Dermis blood vessel endothelial cell (primary cell): ENCODE measurements at places on chromosomes 3 and 15.

DNA sequence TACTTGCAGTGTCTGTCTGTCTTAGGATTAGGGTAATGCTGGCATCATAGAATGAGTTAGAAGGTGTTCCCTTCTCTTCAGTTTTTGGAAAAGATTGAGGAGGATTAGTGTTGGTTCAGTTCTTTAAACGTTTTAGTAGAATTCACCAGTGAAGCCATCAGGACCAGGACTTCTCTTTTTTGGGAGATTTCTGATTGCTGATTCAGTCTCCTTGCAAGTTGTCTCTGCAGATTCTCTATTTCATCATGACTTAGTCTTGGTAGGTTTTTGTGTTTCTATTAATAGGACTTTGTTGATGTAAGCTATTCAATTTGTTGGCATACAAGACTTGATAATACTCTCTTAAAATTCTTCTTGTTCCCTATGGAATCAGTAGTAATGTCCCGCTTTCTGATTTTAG, 48.9 kb downstream of the STT3B start:
- DNase-seq: no peak

DNA sequence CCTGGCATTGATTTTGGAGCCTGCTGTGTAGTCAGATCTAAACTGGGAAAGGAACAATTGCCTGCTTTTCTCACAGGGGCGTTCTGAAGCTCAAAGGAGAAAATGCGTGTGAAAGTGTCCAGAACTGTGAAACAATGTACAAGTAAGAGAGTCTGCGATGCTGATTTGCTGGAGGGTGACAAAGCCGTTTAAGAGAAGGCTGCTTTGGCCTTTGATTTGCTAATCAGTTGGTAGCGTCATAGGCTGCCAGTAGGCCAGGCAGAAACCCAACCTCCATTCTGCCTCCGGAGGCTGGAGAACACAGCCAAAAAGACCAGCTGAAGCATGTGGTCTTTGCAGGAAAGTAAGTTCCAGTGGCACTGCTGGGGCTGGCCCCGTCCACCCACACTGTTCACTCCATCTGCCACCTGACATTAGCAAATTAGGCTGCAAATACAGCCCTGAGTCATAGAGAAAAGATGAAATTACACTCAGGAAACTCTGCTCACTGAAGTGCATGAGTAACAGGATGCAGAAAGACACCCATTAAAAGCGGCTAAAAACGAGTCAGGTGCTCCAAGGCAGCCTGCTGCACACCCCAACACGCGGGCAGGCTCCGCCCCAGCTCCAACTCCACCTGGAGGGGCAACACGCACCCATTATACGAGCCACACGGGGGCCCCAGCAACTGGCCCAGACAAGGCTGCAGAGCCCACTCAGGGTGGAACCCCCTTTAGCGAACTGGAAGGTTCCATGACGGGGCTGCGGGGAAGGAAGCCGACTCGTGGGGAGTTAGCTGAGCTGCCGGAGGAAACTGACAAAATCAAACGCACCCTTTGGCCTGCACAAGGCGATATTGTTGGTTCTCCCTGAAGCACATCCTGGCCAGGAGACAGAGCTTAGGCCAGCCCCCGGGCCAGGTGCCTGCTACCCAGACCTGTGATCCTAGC, 31.6 kb downstream of the ZDHHC19 start:
- DNase-seq: peak; percentile 75

- DNase-seq: no peak
These were observed 91.6 kb upstream of the KLHL25 start for GRCh38 chr15:85886309-85886811.

DNA sequence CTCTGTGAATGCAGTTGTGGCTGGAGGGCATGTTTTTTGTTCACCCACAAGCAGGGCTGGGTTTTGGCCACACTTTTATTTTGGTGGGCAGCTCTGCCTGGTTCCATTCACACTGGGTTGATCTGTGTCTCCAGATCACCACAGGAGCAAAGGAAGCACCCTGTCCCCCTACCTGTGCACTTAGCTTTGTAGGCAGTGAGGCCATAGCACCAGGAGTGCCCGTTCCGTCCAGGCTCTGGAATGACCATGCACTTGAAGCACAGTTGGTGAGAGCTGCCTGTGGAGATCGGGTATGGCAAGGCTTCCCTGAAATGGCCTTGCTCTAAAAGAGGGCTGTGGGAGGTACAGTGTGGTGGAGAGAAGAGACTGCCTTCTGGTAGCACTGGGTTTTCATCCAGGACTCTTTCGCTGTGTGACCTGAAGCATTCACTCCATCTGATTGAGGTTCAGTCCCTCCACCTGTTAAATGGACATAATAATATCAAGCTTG, 31.7 kb downstream of the MINAR1 start:
- DNase-seq: no peak

DNA sequence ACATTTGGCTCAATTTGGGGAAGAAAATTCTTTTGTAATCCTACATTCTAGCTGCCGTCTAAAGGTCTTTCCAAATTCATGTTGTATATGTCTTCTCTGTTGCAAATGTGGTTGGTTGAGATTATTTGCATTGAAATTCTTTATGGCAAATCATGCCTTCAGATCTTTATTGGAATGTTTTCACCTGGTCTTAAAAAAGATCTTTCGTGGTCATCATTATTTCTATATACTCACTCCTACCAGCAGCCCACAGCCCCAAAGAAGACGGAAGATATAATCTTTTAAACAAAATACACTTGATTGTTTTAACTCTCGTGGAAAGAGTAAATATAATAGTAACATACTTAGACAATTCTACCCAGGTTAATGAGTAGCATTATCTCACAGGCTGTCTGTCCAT, 41.5 kb upstream of the PPARG start:
- no peak for DNase-seq

DNA sequence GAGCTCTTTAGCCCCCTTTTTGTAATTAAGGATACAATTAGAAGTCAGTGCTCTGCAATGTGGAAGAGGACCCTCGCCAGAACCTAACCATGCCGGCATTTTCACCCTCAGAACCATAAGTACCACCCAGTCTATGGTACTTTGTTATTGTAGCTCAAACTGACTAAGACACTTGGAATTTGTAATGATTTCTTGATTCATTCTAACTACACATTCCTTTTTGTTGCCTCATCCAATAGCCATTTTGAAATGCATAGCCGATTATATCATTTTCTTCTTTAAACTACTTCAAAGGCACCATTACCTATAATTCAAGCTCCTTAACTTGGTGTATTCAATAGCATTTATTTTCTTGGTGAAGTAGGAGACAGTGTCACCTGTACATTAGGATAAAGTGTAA, 61.4 kb downstream of the GLB1 start:
- DNase-seq: peak; percentile 32

DNA sequence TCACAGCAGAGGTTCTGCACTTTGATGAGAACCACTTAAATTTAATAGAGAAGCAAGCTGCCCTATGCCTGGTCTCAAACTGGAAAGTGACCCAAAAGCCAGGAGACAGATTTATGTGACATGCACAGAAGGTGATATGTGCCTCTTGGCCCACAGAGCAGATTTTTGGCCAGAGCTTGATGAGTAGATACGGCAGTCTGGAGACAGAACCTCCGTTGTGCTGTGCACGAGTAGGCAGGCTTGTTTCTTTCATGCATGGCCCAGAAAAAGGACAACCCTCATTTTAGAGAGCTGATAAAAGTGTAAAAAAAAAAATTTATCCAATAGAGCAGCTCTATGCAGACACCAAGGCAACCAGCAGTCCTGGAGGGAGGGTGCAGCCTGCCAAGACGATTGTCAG, 423.1 kb downstream of the CNTN6 start:
- DNase-seq: no peak

- DNase-seq: peak; percentile 57
These were observed 3.8 kb upstream of the PLXND1 start for GRCh38 chr3:129610276-129610675.

DNA sequence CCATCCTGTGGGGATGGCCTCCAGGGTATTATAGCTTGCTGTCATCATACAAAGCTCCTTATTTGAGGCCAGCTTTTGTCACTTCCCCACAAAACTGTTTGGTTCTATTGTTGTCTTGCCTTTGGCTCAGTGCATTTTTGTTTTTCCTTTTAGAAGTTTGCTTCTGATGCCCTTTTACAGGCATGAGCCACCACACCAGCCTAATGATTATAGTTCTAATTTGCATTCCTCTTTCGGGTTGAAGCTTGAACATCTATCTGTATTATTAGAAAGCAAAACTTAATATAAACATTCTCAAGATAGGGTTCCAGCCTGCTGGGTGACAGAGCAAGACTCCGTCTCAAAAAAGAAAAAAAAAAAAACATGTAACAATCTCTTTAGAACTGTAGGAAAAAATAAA, 39.8 kb downstream of the SMARCC1 start:
- no peak for DNase-seq

DNA sequence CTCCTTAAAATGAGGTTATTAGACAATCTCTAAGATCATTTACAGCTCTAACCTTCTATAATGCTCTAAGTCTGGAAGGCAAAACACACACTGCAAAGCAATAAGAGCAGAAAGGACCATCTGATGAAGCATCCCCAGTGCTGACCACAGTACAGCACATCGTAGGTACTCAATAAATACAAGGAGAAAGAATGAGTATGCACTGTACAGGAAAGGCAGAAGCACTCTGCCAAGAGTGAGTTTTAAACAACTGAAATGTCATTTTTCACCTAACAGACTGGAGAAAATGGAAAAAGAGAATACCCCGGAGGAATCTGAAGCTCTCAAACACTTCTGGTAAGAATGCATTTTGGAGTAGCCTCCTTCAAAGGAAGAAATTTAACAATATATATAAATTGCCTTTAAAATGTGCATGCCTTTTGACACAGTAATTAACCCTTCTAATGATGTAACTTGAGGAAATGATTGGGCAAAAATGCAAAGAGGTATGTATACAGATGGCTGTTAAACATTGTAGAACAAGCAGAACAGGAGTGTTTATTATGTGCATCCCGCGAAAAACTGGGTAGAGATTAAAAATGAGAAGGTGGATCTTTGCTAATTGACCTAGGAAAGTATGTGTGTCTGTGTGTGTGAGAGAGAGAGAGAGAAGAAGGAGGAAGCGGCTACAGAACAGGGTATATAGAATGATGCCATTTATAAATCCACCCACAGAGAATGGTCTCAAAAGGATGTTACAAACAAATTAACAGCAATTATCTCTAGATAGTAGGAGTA, 8.0 kb upstream of the OXTR start:
- no peak for DNase-seq

GRCh38 chr3:127975153-127976029, 60.4 kb downstream of the KBTBD12 start:
- no peak for DNase-seq

GRCh38 chr15:98899272-98900021, 108.1 kb downstream of the PGPEP1L start:
- no peak for DNase-seq

- no peak for DNase-seq
These were observed 436.5 kb upstream of the TBL1XR1 start for GRCh38 chr3:177633671-177634207.

DNA sequence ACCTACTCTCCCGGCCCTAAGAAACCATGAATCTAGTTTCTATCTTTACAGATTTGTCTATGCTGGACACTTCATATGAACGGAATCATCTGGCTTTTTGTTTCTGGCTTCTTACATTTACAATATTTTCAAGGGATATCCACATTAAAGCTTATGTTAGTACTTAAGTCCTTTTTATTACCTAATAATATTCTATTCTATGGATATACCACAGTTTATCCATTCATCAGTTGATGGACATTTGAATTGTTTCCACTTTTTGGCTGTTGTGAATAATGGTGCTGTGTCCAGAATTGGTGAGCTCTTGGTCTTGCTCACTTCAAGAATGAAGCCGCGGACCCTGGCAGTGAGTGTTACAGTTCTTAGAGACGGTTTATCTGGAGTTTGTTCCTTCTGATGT, 42.6 kb downstream of the ARHGAP31 start:
- no peak for DNase-seq

GRCh38 chr15:72464251-72464650, 9.9 kb upstream of the ARIH1 start:
- no peak for DNase-seq

DNA sequence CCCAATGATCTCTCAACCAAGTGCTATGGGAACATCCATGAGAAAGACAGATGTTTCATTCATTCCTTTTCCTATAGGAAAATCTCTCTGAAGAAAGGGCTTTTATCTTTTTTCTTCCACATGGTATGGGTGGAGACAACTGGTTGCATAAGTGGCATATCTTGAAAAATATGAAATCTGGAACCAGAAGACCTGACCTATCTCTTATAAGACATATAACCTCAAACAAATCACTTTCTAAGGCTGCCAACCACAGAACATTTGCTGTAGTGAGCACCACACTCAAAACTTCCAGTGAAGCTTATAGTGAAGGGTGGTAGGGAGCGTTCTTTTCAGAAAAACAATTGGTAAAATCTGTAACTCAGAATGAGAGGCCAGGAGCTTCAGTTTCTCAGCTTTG, 58.5 kb downstream of the SHQ1 start:
- DNase-seq: no peak

GRCh38 chr3:31255007-31255581, 277.6 kb upstream of the STT3B start:
- no peak for DNase-seq

DNA sequence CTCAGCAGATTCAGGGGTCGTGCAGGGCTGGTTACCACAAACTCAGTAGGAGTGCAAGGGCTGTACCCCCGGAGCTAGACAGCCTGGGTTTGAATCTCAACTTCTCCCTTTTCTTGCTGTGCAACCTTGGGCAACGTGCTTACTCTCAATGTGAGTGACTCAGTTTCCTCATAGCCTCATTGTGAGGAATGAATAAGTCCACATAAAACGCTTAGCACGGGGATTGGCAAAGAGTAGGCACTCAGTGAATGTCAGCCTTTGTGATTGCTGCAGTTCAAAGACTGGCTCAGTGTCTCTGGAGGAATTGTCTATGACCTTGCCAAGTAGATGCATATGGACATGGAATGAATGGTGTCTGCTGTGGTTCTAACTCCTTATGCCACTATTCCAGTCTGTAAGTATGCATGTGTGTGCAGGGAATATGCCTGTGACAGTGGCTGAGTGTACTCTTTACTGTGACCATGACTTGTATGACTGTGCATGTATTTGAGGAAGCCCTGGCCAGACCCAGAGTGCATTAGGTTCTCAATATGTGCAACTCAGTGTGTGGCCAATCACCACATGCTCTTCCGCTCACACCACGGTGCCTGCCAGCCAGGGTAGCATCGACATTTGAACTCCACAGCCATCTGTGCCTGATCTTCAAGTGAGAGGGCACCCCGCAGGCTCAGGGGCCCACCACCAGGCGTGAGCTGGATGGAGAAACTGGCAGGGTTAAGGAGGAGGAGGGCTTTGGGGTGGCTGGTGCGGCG, 900 bp upstream of the HYAL3 start:
- peak; percentile 74 for DNase-seq

- peak; percentile 64 for DNase-seq
These were observed 49.5 kb downstream of the CCDC12 start for GRCh38 chr3:46926871-46927717.

- DNase-seq: peak; percentile 77
These were observed 9.7 kb downstream of the PLA2G4D start for GRCh38 chr15:42084465-42085235.

GRCh38 chr3:55144015-55144673, 216.3 kb upstream of the LRTM1 start:
- DNase-seq: no peak
